Stimulated activated CD8-positive, alpha-beta memory T cell treated with anti-CD3 and anti-CD28 coated beads, Interleukin-7, amount 100 ng/mL, for 48 hours (primary cell): ENCODE measurements at places on chromosomes 7 and 10.

- DNase-seq, result no peak
Measured at GRCh38 chr7:95267754-95268153, 56.6 kb downstream of the PON1 start.

DNA sequence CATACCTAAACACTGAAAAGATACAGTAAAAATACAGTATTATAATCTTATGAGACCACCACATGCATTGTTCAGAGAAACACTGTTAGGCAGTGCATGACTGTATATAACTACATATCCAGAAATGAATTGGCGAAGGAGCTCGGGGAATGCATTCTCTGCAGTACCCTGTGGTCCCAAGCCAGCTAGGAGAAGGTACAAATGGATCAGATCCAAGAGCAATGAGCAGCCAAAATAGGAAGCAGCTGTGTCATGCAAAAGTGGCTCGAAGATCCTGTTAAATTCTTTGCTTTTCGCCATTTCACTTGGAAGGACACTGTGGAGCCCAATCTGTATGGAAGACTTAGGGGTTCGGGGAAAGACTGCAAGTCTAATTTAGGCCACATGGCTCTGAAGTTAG lies 334.8 kb downstream of the TNS3 start:
- no peak for DNase-seq

DNA sequence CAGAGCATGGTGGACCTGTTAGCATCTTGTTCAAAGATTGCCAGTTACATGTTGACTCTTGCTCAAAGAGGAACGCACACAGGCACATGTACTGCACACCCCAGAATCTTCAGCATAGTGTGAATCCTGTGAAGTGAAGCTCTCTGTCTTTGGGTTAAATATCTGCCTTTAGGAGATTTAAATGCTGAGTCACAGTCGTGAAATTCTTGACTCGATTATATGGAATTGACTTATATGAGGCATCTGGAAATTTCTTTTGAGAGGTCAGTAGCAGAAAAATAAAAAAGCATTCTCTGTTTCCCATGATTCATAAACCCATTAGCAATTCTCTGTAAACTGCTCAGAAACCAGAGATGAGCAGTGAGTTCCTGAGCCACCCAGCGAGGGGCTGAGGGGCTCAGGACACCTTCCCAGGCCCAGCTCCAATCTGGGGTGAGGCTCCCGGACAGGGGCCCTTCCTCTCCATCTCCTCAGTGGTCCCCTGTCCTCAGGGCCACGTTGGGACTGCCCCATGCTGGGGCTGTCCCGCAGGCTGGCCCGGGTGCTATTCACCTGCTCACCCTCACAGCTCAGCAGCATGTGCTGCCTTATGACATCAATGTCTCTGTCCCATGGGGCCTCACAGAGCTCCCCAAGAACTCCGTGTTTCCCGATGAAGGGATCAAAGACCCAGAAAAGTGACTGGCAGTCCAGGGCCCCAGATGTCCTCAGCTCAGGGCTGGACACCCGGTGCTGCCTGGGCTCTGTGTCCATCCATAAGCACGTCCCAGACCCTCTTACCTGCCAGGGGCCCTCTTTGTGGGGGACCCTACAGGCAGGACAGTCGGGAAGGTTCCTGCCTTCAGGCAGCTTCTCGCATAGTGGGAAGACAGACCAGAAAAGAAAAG lies 50.0 kb upstream of the INSIG1 start:
- DNase-seq, result no peak

DNA sequence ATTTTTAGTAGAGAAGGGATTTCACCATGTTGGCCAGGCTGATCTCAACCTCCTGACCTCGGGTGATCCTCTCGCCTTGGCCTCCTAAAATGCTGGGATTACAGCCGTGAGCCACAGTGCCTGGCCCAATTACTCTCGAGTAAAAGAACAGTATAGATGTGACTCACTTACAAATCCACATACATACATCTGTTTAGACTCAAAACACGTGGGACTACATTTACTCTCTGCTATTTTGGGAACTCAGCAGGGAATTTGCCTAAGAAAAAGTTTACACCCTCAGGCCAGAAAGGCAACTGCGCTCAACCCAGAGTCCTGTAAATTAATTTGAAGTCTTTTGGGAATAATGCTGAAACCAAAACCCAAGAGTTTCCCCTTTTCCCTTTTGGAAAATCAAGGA lies 289.7 kb downstream of the KLF6 start:
- DNase-seq, result no peak

DNA sequence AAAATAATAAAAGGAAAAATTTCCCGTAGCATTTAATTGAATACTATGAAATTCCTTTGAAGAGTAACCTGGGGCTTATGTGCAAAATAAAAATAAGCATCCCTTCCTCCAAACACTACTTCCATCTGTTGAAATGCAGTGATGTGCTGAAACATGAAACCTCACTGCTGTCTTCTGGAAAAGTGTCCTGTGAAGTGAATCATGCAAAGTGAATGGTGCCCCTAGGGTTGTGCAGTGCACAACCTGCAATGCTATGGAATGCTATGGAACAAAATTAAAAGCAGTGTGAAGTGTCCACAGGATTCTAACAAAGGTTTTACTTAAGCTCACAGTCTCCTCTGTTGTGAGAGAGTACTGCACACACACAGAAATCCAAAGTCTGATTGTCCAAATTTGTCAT lies 480.9 kb downstream of the ETV1 start:
- DNase-seq, result no peak
